ENCODE measurements at places on chromosomes 5 and 9.
A peak's percentile ranks its signal among the peaks of the same experiment; 100 is the strongest.

DNA sequence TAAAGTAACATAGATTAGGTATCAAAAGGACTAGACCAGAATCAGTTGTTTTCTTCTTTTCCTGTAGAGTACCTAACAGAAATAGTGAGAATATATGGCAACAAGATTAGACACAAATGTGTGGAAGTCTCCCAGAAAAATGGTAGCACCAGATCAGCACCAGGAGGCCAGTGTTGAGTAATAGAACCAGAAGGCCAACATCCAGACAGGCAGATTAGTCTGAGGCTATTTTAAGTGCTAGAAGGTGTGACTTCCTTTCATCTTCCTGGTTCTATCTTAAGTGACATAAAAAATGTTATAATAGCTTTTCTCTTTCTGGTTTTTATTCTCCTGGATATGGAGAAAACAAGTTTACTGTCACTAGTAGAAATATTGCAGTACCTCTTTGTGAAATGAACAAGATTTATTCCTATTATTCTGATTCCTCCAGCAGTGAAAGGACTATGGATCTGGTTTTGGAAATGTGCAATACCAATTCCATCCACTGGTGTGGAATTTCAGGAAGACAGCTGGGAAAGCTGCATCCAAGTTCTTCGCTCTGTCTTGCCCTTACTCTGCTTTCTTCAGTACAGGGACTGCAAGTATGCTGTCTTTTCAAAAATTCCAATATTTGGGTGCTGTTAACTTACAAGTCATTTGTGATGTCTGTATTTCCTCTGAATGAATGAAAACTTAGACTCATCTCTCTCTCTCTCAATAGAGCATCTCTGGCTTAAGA lies 39.1 kb downstream of the SHLD3 start:
- no peak for DNase-seq

DNA sequence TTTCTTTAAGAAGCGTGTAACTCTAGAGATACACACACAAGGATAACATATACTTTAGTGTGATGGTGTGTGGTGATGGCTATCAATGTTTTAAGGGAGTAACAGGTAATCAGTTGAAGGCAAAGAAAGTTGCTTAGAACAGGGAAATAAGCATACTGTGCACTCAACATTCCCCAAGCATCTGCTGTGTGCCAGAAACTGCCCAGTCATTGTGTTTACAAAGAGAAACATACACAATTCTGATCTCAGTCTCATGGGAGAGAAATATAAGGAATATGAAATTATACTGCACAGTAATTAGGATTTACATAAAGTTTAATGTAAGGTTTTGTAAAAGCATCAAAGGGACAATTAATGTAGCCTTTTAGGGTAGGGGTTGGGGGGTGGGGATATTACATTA lies 224.1 kb upstream of the TYRP1 start:
- no peak for DNase-seq

DNA sequence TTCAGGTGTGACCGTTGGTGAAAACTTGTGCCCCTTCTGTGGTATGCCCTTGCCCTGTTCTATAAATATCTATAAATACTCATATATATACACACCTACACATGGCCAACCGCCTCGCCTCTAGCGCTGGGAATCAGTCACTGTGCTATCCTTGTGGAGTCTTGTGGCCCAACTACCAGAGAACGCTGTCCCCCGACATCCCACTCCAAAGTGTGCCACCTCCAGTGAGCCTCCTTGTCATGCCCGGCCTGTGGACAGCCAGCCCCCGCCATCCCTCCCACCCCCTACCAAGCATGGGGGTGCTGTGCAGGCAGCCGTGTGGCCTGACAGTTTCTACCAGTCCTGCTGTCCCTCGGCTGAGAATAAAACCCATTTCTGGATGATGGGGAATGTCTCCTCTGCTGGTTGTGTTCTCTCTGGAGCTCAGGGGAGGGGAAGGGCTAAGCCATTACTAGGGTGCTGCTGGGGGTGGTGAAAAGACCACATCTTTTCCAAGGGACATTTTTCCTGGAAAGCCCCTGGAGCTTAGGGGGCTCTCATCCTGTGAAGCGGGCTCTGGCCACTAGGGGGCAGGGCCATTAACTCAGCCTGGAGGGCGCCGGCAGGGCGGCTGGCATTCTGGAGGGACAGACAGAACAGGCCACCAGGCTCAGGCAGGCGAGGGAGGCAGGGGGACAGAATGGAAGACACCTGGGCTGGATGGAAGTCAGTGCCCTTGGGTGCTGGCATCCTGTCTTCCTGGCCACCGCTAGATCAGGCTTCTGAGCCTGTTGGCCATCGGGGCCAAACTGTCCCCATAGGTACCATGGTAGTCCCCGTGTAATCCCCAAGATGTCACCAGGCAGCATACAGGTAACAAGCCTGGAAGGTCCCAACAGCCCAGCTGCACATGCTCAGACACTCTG lies 20.7 kb downstream of the GOLGA2 start:
- DNase-seq = no peak

DNA sequence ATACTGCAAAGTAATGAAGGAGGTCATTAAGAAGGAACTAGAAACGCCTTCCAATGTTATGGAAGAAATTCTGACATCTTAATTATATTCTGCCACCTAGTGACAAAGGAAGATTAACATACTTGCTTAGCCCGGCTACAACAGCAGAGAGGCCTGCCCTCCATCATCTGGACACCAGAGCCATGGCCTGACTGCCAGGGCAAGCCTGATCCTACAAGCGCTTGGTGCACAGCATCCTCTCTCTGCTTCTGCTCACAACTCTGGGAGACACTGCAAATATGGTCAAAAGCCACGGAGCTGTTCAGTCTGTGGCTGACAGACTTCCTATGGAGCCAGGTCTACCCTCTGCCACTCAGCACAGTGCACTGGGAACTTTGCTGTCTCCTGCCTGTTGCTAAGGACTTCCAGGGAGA lies 87.3 kb upstream of the SLC44A1 start:
- DNase-seq = peak; percentile 70

- DNase-seq = no peak
These were observed 66.8 kb downstream of the APBA1 start for GRCh38 chr9:69605406-69605805.

DNA sequence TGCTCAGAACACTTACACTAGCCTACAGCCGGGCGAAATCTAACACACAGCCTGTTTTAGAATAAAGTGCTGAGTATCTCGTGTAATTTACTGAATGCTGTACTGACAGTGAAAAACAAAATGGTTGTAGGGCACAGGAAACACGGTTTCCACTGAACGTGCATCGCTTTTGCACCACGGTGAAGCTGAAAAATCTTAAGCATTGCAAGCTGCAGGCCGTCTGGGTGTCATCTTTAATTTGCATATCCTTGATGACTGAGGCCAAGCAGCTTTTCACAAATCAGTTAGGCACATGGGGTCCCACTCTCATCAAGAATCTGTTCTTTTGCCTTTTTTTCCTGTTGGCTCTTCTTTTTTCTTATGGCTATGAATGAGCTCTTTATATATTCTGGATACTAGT lies 58.2 kb downstream of the CAMSAP1 start:
- no peak for DNase-seq

GRCh38 chr9:8078641-8079140 lies 279.1 kb upstream of the DMAC1 start:
- no peak for DNase-seq

DNA sequence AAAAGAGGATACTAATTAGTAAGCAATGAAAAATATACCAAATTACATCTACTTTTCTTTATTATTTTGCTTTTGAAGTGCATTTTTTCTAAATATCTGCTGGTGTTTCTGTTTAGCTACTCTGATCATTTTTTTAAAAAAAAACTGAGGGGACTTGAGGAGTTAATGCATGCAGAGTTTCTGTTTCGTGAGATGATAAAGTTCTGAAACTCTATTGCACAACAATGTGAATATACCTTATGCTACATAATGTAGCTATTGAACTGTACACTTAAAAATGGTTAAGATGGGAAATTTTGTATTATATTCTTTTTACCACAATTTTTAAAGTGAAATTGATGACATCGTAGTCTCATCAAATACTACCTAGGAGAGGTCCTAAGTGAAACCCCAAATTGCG lies 288.3 kb upstream of the NR4A3 start:
- DNase-seq = no peak

GRCh38 chr9:20478786-20479185 lies 143.5 kb downstream of the MLLT3 start:
- no peak for DNase-seq

GRCh38 chr5:119537704-119538103 lies 85.4 kb downstream of the HSD17B4 start:
- no peak for DNase-seq

- DNase-seq = no peak
These were observed 53.4 kb upstream of the SNAPC3 start for GRCh38 chr9:15369238-15369637.

GRCh38 chr5:107153283-107153682 lies 517.5 kb downstream of the EFNA5 start:
- DNase-seq = no peak

DNA sequence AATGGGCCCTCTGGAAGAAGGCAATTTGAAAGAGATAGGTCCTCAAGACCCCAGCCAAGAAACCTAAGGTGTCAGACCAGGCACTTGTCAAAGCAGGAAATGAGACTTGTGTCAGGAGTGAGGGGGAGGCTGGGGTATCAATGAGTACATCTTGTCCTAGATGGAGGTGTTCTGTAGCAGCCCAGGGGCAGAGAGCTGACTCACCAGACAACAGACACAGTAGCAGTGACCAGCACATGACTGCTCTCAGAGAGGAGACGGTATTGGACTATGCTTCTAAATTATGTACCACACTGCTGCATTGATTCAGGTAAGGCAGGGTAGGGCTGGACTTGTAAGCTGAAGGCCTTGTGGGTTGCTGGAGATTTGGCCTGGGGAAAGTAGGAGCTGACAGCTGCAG lies 551.2 kb upstream of the KLF4 start:
- no peak for DNase-seq

DNA sequence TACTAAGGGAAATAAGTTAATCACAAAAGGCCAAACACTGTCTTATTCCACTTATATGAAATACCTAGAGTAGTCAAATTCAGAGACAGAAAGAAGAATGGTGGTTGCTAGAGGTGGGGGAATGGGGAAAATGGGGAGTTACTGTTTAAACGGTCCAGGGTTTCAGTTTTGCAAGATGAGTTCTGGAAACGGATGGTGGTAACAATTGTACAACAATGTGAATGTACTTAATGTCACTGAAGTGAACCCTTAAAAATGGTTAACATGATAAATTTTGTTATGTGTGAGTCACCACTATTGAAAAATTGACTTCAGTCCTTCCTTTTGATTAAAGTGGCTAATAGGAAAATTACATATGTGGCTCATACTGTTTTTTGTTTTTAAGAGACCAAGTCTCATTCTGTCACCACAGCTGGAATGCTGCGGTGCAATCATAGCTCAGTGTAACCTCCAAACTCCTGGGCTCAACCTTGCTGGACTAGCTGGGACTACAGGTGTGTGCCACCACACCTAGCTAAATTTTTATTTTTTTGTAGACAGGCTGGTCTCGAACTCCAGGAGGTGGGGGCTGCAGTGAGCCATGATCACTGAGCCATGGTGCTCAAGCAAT lies 8.7 kb downstream of the UBQLN1 start:
- no peak for DNase-seq

GRCh38 chr9:4297786-4298254 lies 2.0 kb downstream of the GLIS3 start:
- DNase-seq = peak; percentile 45

DNA sequence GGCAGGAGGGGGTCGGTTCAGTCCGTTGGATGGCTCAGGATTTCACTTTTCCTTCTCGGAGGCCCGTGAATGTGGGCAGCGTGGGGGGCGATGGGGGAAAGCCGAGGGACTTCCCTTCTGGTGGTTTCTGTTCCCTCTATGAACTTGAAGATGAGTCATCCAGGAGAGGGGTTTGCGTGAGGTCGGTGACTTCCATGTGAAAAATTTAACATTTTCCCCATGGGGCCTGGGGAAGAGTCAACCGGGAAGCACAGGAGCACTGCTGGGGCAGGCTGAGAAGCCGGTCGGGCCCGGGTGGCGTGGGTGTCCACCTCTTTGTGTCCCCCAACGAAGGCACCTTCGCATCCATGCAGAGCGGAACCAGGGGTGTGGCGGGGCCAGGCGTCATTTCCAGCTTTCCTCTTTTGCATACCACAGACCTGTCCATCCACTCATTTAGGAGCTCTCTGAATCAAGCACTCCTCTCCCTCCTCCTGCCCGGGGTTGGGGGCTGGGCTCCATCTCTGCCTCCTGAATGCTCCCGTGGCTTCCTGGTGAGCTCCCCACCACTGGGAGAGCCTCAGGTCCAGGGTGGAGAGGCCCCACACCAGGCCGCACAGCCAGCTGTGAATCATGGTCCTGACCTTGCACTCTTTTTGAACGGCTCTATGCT lies 68.4 kb downstream of the ANKRD33B start:
- DNase-seq = no peak

DNA sequence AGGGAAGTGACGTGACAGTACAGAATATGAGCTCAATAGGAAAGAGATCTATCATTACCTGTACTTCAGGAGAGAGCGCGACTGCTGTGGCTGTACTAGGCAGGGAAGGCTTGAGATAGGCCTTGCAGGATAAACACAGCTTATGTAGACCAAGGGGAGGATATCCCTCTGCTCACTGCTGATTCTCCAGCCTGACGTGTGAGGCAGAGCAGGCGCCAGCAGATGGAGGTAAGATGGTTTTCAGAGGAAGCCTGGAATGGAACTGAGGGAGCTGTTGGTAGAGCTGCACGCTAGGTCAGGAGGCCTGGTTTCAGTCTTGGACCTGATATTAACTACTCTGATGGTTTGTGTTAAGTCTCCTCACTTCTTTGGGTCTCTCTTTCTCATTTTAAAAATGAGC lies 291.4 kb downstream of the YTHDC2 start:
- no peak for DNase-seq

GRCh38 chr5:62306896-62307689 lies 1.1 kb downstream of the KIF2A start:
- DNase-seq = no peak

DNA sequence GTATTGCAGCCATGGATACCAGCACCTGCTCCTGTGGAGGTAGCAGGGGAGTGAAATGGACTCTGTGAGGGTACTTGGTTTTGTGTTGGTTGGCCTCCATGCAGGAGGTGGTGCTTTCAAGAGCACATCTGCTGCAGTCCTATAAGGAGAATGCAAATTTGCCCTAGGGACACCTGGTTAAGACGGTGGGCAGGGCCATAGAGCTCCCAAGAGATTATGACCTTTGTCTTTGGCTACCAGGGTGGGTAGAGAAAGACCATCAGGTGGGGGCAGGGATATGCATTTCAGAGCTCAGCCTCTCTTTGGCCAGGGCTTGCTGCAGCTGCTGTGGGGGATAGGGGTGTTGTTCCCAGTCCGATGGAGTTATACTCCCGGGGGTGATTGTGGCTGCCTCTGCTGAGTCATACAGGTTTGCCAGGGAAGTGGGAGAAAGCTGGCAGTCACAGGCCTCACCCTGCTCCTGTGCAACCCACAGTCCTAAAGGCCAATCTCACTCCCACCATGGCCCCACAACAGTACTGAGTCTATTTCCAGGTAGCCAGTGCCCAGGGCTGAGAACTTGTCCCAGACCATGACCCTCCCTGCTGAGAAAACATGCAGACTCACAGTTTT lies 14.0 kb upstream of the PDLIM4 start:
- no peak for DNase-seq

DNA sequence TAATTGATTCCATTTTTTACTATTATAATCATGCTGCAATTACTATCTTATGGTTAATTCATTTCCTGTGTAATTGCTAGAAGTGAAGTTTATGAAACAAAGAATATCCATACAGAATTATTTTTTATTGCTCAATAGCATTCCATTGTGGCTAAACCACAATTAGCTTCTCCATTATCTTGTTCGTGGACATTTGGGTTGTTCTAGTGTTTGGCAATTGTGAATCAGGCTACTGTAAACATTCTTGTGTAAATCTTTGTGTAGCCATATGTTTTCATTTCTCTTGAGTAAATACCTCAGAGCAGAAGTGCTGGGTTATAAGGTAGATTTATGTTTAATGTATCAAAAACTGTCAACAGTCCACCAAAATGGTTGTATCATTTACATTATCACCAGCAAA lies 341.1 kb downstream of the MAT2B start:
- peak; percentile 10 for DNase-seq
